ENCODE measurements at places on chromosomes 5 and 9.

GRCh38 chr5:25754895-25755294 is 1110.1 kb upstream of the CDH10 start:
- DNase-seq: no peak

DNA sequence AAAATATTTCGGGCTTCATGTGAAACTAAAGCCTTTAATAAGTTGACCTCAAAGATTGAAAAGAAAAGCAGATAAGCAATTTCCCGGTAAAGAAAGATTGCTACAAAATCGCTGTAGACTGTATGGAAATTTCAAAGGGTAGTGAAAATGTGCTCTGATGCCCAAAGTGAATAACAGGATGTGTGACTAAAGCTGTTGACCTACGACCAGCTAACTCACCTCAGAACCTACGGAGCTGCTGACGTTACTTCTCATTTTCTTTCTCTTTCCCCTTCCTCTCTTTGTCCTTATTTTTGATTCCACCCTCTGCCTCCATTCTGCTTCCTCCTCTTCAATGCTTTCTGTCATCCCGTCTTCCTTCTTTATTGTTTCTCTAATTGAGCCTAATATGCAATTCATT is 103.2 kb downstream of the PDE4D start:
- DNase-seq: no peak

DNA sequence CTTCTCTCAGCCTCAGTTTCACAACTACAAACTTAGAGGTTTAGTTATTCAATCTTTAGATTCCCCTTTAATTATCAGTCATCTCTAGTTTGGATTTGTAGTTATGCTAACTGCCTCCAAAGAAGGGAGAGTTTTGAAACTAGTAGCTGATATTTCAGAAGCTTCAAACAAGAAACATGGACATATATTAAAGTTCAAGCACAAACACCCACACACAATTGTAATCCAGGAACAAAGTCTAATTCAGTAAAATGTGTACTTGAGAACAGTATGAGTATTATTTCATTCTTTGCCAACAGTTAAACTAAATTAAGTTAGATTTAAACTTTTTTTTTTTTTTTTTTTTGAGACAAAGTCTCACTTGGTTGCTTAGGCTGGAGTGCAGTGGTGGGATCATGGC is 71.2 kb upstream of the ABCA1 start:
- no peak for DNase-seq

DNA sequence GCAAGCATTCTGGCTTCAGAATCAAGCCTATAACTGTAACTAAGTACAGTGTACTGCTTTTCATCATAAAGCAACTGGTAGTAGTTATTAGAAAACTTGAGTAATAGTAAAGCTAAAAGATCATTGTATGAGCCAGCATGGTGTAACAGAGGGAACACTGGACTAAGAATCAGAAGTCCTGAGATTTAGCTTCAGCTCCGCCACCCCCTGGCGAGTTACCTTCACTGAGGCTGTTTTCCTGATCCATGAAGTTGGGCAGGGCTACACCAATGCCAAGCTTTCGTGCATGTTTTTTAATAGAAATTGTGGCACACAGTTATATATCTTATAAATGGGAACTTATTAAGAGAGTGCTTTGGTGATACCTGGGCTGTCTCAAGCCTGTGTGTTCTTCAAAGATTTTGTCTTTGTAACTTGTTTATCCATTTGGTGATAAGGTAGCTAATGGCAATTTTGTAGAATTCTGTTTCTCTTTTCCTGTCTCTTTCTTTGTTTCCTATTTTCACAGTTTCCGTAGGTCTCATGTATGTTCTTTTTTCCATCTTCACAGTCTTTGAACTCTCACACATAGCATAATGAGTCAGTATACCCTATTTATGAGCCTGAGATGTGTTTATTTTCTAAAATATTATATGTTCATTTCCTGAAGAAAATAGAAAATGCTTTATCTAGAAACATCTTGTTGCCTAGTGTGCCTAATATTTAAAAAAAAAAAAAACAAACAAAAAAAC is 102.3 kb downstream of the GDNF start:
- no peak for DNase-seq

DNA sequence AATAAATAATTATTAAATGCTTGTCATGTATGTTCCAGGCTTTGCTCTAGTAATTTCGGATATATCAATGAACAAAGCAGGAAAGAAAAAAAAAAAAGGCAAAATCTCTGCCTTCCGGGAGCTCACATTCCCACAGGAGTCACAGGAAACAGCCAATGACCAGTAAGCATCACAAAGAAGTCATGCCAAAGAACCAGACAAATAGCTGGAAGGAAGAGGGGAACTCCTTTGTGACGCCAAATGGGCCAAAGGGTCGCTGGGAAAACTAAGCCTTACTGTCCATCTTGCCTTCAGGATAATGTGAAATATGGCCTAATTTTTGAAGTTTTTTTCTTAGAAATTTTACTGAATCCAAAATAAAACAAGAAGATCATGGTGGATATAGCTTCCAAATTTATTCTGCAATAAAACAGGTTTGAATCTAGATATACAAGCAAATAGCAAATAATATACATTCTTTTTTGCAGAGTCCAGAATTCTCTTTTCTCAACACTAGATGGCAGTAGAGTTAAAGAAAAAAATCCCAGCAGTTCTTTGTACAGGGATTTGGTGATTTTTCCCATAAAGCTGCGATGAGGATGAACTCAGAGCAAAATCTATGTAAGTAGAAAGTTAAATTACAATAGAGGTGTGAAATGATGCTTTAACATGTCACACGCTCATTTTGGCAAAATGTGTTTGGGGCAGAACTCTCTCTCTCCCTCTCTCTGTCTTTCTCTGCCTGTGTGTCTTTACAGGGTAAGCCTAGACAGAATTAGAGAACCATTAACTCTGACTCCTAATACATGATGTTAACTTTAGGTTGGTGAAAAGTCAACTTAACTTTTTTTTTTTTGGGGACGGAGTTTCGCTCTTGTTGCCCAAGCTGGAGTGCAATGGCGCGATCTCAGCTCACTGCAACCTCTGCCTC is 60.0 kb upstream of the TUT7 start:
- no peak for DNase-seq

- no peak for DNase-seq
Observed at GRCh38 chr5:82855893-82856550, 221.2 kb downstream of the TMEM167A start.

- DNase-seq: no peak
Observed at GRCh38 chr5:169944115-169944514, 36.2 kb downstream of the INSYN2B start.

DNA sequence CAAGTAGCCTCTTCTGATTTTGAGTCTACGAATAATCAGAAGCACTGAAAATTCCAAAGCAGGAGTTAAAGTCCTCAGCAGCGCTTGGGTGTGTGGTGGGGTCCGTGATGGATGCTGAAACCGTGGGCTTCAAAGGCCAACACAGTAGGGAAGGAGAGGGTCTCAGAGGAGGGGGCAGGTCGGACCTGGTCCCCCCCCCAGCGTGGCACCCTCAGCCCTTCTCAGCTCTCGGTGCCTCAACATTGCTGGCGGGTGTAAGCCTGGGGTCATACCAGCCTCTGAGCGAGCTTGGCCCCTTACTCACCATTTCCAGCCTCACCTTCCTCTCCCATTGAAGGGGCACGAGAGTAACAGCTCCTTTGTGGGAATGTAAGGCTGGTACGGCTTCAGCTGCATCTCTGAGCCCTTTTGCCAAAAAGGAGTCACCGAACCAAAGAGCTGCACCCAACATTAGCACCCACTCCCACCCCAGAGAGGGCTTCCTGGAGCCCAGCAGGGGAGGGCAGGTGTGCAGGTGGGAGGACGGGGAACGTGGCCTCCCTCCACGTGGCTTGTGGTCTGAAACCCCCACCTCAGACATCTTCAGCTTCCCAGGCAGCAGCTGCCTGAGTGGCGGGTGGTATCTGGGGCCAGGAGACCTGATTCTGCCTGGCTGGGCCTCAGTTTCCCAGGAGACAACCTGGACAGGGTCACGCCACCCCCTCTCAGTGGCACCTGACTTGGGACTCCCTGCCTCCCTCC is 6.7 kb upstream of the LCN1 start:
- DNase-seq: no peak

DNA sequence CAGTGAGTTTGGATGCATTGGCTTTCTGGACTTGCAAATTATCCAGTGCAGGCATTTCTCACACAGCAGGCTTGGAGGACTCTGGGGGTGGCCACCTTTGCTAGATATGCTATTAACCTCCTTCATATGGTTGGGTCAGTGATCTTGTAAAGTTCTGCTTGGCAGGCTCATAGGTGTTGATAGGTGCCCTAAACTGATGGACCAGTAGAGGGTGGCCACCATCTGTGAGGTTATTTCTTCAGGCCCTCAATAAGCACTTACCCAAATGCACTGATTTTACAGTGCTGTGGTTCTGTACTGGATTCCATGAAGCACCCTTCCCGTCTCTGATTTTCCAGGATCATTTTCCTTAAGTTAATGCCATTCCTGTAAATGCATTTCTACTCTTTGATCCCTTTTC is 216.3 kb downstream of the COMMD10 start:
- DNase-seq: no peak

- DNase-seq: no peak
Observed at GRCh38 chr5:90518661-90519060, 10.7 kb downstream of the LYSMD3 start.

DNA sequence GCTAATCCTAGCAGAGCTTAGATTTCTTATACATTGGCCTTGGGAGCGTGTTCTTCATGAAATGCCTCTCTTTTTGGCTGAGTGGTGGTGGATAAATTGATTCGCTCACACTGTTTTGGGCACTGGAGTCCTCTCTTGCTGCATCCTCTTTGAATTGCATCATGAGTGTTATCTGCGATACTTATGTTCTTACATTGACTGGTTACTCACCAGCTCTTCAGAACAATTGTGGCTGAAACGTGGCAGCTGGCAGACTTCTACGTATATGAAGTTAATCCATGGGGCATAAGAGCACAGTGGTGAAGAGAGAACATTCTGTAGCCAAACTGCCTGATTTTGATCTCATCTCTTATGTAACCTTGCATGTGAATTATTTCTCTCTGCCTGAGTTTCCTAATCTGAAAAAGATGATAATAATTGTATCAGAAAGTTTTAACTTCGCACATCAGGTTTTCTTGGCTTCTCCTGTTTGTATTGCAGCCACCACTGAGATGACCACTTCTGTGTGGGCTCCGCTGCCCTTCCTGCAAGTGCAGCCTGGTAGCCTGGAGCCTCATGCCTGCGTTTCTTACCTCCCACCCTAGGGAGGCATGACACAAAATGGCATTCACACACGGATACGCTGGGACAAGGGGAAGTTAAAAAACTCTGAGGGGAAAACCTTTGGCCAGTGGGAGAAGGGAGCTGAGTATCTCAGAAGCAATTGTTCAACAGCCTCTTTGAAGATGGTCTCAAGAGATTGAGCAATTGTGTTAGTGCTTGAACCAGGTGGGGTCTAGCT is 295.2 kb downstream of the ARHGAP26 start:
- DNase-seq: peak; percentile 57

Measured in non-pigmented ciliary epithelial cell (primary cell).